ENCODE measurements at places on chromosomes 3 and 15. TPM values are rescaled to one million over a fixed set of nuclear protein-coding genes. Genes with fewer than 3 reads are reported as not detected.
A peak's percentile ranks its signal among the peaks of the same experiment; 100 is the strongest.

CEP97 gene
- total RNA-seq = 7.4 TPM

CHST14 gene
- total RNA-seq = 10.8 TPM

FAM227B gene
- 1.3 TPM for total RNA-seq

LYZL4 gene
- not detected for total RNA-seq

XCR1 gene
- under 0.01 TPM for total RNA-seq

SHC4 gene
- 4.0 TPM for total RNA-seq

SRGAP3 gene
- 19.0 TPM for total RNA-seq

NEK11 gene
- total RNA-seq = 16.4 TPM

PRKCD gene
- 14.0 TPM for total RNA-seq

DNA sequence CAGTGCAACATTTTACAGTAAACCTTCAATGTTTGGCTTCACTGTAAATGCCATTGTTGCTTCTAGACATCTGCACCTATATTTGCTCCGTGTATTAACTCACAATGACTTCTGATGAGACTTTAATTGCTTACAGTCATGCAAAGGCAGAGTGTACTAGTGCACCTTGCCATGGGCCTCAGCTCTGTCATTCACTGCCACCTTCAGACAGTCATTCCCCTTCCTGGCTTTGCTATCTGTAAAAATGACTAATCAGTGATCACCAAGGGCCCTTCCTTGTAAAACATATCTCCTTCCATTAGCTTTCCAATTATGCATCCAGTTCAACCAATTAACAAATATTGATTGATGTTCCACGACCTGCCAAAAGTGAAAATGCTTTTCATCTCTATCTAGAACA, 120.3 kb downstream of the ARRDC4 start:
- H3K4me1 ChIP-seq = no peaks in the 10 kb centered on the region
- no peak for DNase-seq
- H3K27me3 ChIP-seq = no peaks in the 10 kb centered on the region
- H3K4me3 ChIP-seq = no peak overlapping the region
- no peak overlapping the region for H3K27ac ChIP-seq

GRCh38 chr3:35946854-35947515, 307.7 kb downstream of the ARPP21 start:
- H3K4me1 ChIP-seq = no peaks in the 10 kb centered on the region
- H3K27me3 ChIP-seq = no peaks in the 10 kb centered on the region
- DNase-seq = no peak
- no peak overlapping the region for H3K4me3 ChIP-seq

- no peak for DNase-seq
- no peak overlapping the region for H3K4me3 ChIP-seq
- H3K27ac ChIP-seq = no peak overlapping the region
- H3K27me3 ChIP-seq = no peaks in the 10 kb centered on the region
These were observed 17.6 kb upstream of the GATM start for GRCh38 chr15:45395943-45396342.

GRCh38 chr3:55412545-55412944, 74.6 kb downstream of the WNT5A start:
- H3K4me1 ChIP-seq = no peaks in the 10 kb centered on the region
- H3K27ac ChIP-seq = no peak overlapping the region
- no peak for DNase-seq

DNA sequence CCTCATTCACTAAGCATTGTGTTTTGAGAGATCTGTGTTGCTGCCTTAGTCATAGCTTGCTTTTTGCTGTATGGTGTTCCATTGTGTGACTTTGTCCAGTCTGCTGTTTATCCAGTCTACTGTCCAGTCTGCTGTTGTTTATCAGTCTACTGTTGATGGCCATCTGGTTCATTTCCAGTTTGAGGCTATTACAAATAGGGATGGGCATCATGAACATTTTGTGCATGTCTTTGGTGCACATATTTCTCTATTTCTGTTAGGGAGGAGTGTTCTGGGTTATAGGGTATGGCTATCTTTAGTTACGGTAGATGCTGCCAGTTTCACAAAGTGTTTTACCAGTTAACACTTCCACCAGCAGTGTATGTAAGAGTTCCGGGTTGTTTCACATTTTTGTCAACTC, 22.2 kb upstream of the CLEC3B start:
- no peak overlapping the region for H3K4me3 ChIP-seq
- no peaks in the 10 kb centered on the region for H3K27me3 ChIP-seq
- H3K36me3 ChIP-seq = no peaks in the 10 kb centered on the region
- H3K4me1 ChIP-seq = no peaks in the 10 kb centered on the region

DNA sequence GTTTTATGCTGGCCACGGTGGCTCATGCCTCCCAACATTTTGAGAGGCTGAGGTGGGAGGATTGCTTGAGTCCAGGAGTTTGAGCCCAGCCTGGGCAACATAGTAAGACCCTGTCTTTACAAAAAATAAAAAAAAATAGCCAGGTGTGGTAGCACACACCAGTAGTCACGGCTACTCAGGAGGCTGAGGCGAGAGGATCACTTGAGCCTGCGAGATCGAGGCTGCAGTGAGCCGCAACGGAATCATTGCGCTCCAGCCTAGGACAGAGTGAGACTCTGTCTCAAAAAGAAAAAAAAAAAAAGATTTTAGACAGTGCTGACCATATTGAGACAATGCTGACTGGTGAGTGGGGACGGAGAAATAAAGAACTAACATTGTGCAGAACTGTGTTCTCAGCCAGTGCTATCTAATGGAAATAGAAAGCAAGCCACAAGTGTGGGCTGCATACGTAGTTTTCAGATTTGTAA, 67.2 kb downstream of the ST6GAL1 start:
- H3K4me3 ChIP-seq = peak overlapping the region; percentile 16
- DNase-seq = no peak
- H3K27ac ChIP-seq = no peak overlapping the region
- H3K36me3 ChIP-seq = no peaks in the 10 kb centered on the region

GRCh38 chr3:78976200-78976599, 791.6 kb downstream of the ROBO1 start:
- H3K27me3 ChIP-seq = no peaks in the 10 kb centered on the region
- DNase-seq = no peak
- H3K4me3 ChIP-seq = no peak overlapping the region
- no peaks in the 10 kb centered on the region for H3K36me3 ChIP-seq
- no peaks in the 10 kb centered on the region for H3K4me1 ChIP-seq

DNA sequence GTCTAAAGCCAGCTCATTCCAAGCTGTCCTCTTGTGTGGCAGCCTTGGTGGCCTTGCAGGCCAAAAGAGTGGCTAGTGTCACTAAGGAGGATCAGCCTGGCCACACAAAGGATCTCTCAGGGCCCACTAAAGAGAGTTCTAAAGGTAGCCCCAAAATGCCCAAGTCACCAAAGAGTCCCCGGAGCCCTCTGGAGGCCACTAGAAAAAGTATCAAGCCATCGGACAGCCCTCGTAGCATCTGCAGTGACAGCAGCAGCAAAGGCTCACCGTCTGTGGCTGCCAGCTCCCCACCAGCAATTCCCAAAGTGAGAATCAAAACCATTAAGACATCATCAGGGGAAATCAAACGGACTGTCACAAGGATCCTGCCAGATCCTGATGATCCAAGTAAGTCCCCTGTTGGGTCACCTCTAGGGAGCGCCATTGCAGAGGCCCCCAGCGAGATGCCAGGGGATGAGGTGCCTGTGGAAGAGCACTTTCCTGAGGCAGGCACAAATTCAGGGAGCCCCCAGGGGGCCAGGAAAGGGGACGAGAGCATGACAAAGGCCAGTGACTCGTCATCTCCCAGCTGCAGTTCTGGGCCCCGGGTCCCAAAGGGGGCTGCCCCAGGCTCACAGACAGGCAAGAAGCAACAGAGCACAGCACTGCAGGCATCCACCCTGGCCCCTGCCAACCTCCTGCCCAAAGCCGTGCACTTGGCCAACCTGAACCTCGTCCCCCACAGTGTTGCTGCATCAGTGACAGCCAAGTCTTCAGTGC, 33.5 kb upstream of the ALPK3 start:
- peaks cover 17% of the 10 kb centered on the region for H3K36me3 ChIP-seq
- DNase-seq = no peak
- H3K27me3 ChIP-seq = no peaks in the 10 kb centered on the region
- H3K27ac ChIP-seq = no peak overlapping the region

GRCh38 chr3:184540777-184541681, 20.6 kb upstream of the EPHB3 start:
- peaks cover 8% of the 10 kb centered on the region for H3K27me3 ChIP-seq
- H3K27ac ChIP-seq = no peak overlapping the region
- no peaks in the 10 kb centered on the region for H3K36me3 ChIP-seq
- no peaks in the 10 kb centered on the region for H3K4me1 ChIP-seq
- peak; percentile 85 for DNase-seq

DNA sequence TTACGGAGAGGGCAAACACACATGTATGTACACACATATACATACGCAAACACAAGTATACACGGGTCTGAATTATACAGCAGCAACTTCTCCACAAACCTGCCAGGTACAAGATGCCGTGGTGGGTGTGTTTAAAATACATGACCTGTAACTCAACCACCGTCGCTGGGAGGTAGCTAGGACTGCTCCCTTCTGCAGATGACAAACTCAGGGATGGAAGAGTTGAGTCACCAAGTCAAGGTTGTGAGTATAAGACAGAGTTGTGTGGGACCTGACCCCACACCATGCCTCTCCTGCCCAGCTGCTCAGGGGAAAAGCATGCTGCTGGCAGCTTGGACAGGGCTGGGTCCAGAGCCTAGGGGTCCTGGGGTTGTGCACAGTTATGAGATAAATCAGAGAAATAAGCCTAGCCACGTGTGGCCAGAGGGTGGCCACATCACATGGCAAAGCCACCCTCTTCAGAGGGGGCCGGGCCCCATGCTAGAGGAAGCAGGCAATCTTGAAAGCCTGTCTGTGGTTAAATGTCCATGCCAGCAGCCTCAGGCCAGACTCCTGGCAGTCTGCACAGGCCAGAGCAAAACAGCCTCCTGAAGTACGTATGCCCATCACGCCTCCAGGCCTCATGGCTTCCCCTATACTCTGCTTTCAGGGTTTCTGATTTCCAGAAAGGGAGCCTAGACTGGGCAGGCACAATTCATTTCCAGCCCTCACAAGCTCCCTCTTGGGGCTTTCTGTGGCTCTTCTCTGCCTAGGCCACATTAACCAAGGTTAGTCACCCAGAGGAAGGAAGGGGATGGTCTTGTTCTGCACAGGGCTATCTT, 107.7 kb upstream of the RPL32 start:
- no peaks in the 10 kb centered on the region for H3K27me3 ChIP-seq
- H3K36me3 ChIP-seq = no peaks in the 10 kb centered on the region
- no peak overlapping the region for H3K27ac ChIP-seq
- peaks cover 12% of the 10 kb centered on the region for H3K4me1 ChIP-seq
- DNase-seq = no peak

- H3K36me3 ChIP-seq = no peaks in the 10 kb centered on the region
- peaks cover 47% of the 10 kb centered on the region for H3K27me3 ChIP-seq
- DNase-seq = no peak
These were observed 1.3 kb downstream of the SPSB4 start for GRCh38 chr3:141052201-141053069.

GRCh38 chr3:57048052-57048671, 12.3 kb upstream of the SPATA12 start:
- no peak for DNase-seq
- no peaks in the 10 kb centered on the region for H3K4me1 ChIP-seq
- H3K27ac ChIP-seq = peak overlapping the region; percentile 72
- H3K27me3 ChIP-seq = no peaks in the 10 kb centered on the region
- H3K4me3 ChIP-seq = no peak overlapping the region

- DNase-seq = no peak
- no peaks in the 10 kb centered on the region for H3K36me3 ChIP-seq
- H3K27ac ChIP-seq = no peak overlapping the region
- H3K4me3 ChIP-seq = no peak overlapping the region
- no peaks in the 10 kb centered on the region for H3K4me1 ChIP-seq
These were observed 16.2 kb downstream of the MB21D2 start for GRCh38 chr3:192901435-192901834.

- DNase-seq = no peak
- no peak overlapping the region for H3K27ac ChIP-seq
- H3K4me3 ChIP-seq = peak overlapping the region; percentile 48
- peaks cover 12% of the 10 kb centered on the region for H3K4me1 ChIP-seq
These were observed 245.9 kb upstream of the TOPAZ1 start for GRCh38 chr3:43995547-43996378.

- H3K4me1 ChIP-seq = no peaks in the 10 kb centered on the region
- DNase-seq = no peak
- H3K36me3 ChIP-seq = no peaks in the 10 kb centered on the region
- H3K27me3 ChIP-seq = no peaks in the 10 kb centered on the region
These were observed 97.2 kb downstream of the SEMA5B start for GRCh38 chr3:122930063-122930997.

DNA sequence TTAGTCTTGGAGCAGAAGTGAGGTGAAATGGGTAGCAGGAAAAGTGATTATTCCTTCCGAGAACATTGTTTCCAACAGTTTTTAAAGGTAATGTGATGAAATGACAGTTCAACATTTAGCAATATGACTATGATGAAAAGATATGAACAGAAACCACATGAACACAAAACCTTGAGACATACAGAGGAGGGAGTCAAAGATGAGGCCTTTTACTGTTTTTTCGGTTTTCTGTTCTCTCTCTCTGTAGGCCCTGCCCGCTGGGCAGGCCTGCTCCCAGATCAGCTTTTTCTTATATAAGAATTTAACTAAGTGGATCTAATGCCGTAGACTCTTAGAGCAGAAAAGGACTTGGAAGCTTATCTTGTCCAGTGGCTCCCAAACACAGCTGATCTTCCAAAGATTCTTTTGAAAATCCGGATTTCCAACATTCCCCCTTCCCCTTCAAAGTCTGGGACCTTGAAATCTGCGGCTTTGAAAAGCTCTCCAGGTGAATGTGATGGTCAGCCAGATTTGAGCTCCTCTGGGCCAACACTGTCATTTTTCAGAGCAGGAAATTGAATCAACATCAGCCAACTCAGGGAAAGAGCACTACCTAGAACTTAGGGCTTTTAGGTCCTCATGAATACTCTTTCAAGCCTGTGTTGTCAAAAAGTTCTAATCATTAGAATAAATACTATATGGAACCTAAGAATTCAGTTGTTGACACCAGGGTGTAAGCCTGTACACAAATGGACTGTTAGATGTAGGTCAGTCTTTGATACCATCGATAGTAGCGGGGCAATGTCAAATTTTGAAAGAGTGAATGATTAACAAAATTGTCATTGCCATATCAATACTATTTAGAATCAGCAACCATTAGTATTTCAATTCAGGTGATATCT, 372.7 kb downstream of the SHQ1 start:
- H3K27me3 ChIP-seq = no peaks in the 10 kb centered on the region
- no peak for DNase-seq
- no peaks in the 10 kb centered on the region for H3K36me3 ChIP-seq
- H3K27ac ChIP-seq = no peak overlapping the region
- no peak overlapping the region for H3K4me3 ChIP-seq
- H3K4me1 ChIP-seq = no peaks in the 10 kb centered on the region

- no peak for DNase-seq
- peak overlapping the region; percentile 91 for H3K27ac ChIP-seq
- peaks cover 7% of the 10 kb centered on the region for H3K4me1 ChIP-seq
- no peaks in the 10 kb centered on the region for H3K36me3 ChIP-seq
- no peak overlapping the region for H3K4me3 ChIP-seq
These were observed 21.4 kb upstream of the JMJD7 start for GRCh38 chr15:41806291-41807181.

- no peak overlapping the region for H3K27ac ChIP-seq
- H3K4me3 ChIP-seq = no peak overlapping the region
- DNase-seq = no peak
- no peaks in the 10 kb centered on the region for H3K36me3 ChIP-seq
These were observed 524.9 kb upstream of the PROK2 start for GRCh38 chr3:72309661-72310418.

Data from breast epithelium (tissue), 4 donors.